Right lung (tissue), 10 donors: ENCODE measurements at places on chromosomes 5 and 9. TPM values are rescaled to one million over a fixed set of nuclear protein-coding genes. Genes with fewer than 3 reads are reported as not detected.

The AMACR gene
- polyA plus RNA-seq = 11.8 TPM

The SPATA6L gene
- 4.8 TPM for polyA plus RNA-seq

The UIMC1 gene
- polyA plus RNA-seq = 49.5 TPM

The RETREG1 gene
- 2.7 TPM for polyA plus RNA-seq

The FAT2 gene
- 0.09 TPM for polyA plus RNA-seq

The PCDH1 gene
- polyA plus RNA-seq = 32.4 TPM

The TAS2R1 gene
- not detected for polyA plus RNA-seq

The TLX3 gene
- not detected for polyA plus RNA-seq
